ENCODE measurements at places on chromosomes 1 and 21.

DNA sequence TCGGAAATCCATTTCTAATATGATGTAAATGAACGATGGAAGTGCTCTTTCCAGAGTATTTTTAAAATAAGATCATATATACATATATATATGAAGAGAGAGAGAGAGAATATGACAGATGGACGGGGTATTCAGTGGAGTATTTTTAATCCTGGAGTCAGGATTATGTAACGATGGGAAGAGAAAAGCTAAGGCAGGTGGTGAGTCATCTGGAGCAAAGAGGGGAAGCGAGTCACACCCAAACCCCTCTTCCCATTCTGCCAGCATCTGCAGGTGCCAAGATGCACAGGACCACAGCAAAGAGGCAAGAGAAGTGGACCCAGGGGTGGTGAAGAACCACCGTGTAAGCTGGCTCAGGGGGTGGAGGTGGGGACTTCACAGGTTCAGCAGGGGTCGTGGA, 102.7 kb upstream of the GRIK3 start:
- DNase-seq: no peak

DNA sequence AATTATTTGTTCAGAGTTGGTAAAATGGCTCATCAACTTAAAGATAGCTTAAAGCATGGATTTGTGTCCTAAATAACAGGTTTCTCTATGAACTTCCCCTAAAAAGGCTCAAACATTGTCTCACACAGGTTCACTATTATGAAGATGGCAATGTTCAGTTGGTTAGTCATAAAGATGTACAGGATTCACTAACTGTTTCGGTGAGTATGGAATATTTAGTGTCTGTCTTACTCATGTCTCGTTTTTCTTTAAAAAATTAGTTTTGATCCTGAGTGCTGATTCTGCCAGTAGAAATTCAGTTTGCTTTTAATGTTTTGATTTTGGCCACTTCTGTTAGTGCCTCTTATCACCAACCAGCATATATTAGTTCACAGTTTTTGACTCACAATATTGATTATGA, 7.5 kb upstream of the MOV10 start:
- no peak for DNase-seq

DNA sequence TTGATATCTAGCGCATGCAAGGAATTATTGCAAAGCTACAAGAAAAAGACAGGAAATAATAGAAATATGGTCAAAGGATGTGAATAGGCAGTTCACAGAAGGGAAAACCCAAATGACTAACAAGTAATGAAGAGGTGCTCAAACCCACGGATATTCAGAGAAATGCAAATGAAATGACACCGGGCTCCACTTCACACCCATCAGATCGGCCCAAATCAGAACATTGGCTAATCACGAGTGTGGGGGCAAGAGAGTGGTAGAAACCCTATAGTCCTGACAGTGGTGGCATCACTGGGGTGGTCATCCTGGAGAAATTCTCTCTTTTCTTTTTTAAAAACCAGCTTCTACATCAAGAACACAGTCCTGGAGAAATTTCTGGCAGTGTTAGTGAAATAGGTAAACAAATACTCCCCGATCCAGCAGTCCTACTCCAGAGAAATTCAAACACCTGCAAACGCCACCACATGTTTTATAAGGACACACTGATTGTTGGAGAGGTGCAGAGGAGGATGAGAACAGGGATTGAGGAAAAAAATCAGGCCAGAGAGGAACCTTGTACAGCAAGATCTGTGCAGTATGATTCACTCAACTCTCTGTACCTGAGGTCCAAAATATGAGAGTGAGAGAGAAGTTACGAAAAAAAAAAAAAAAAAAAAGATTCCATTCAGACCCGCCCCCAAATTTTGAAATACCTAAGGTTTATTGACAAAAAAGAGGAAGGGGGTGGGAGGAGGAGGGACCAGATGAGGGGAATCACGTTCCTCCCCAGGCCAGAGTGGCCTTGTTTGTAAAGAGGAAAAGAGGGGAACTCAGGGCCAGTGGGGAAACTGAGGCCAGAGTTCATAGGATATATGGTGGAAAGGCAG, 9.2 kb upstream of the TNFRSF1B start:
- DNase-seq: no peak

- no peak for DNase-seq
Measured at GRCh38 chr1:233971753-233972152, 67.3 kb downstream of the SLC35F3 start.

- DNase-seq: no peak
Measured at GRCh38 chr1:173294843-173295242, 87.7 kb upstream of the TNFSF4 start.

- no peak for DNase-seq
Measured at GRCh38 chr1:20114021-20114648, 5.2 kb downstream of the PLA2G2D start.

DNA sequence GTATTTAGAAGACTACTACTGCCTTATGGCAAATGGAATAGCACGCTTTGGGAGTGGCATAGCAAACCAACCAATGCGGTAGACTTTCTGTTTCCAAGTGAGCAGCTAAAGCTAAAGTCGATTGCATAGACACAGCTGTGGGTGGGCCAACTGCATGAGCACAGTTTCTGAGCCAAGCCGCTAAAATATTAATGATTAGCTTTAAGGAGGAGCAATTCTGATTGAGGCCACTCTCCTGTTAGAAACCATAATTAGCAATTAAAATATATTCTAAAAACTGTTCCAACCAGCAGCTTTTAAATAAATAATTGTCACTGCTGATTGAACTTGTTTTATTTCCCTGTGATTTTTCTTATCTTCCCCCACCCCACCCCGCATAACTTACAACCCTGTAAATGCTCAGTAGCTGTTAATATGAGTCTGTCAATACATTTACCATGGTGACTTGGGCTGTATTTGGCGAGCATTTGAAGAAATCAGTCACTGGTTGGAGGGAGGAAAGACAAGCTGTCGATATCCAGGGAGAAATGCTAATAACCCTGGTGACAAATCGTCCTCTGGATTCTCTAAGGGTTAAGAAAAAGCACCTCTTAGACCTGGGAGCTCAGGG, 32.2 kb downstream of the RNF220 start:
- DNase-seq: no peak

GRCh38 chr1:115133440-115133839, 44.1 kb upstream of the TSPAN2 start:
- DNase-seq: no peak

- no peak for DNase-seq
Measured at GRCh38 chr21:46352913-46353312, 29.0 kb downstream of the PCNT start.

DNA sequence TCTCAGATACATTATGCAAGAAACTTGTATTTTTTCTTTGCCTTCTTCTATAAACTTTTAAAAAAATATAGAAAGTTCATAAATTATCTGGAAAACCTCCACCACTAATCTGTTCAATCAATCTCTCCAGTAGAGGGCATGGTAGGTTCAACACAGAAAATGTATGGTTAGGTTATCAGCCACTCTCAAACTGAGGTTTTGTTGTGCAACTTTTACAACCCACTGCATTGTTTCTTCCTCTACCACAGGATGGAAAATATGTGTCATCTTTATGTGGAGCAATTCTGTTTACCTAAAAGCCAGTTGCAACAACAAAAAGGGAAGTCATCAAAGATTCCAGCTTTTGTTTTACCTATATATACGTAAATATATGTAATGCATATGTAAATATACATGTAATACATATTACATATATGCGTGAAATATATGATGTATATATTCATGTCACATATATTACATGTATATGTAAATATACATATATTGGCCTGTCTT, 3.0 kb upstream of the RGS2 start:
- no peak for DNase-seq

DNA sequence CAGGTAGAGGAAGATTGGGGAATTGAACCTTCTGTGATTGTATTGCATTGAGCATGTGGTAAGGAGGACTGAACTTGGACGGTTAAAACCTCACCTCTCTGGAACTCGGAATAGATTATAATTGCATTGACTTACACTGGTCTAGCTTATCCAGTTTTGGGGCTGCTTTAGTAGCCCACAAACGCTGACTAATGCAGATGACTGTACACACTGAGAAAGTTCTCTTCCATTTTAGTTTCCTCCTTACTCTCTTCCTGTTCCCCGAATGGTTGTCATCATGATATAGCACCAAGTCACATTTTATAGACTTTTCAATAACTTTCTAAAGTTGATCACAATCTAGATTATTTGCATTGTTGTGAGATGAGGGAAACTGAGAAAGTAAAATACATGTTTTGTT, 78.2 kb downstream of the NFIA start:
- no peak for DNase-seq

- no peak for DNase-seq
Measured at GRCh38 chr21:42681296-42682206, 28.1 kb downstream of the PDE9A start.

- DNase-seq: no peak
Measured at GRCh38 chr1:167454304-167454893, 63.9 kb downstream of the CD247 start.

- DNase-seq: no peak
Measured at GRCh38 chr1:162230096-162230495, 146.6 kb downstream of the SPATA46 start.

DNA sequence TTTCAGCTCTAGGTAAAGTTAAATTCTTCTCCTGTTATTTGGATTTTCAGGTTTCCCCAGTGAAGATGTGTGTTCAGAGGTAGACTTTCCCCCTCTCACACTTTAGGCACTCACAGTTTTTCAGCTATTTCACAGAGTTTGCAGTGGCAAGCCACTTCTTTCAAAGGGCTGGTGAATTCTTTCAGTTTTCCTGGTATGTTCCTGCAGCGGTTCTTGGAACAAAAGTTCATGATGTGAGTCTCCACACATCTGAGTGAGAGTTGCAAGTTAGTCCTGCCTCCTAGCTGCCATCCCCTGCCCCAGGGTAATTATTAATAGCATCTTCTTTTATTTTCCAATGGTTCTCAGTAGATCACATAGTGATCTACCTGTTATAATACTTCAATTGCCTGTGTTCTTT, 27.3 kb upstream of the CD84 start:
- no peak for DNase-seq

DNA sequence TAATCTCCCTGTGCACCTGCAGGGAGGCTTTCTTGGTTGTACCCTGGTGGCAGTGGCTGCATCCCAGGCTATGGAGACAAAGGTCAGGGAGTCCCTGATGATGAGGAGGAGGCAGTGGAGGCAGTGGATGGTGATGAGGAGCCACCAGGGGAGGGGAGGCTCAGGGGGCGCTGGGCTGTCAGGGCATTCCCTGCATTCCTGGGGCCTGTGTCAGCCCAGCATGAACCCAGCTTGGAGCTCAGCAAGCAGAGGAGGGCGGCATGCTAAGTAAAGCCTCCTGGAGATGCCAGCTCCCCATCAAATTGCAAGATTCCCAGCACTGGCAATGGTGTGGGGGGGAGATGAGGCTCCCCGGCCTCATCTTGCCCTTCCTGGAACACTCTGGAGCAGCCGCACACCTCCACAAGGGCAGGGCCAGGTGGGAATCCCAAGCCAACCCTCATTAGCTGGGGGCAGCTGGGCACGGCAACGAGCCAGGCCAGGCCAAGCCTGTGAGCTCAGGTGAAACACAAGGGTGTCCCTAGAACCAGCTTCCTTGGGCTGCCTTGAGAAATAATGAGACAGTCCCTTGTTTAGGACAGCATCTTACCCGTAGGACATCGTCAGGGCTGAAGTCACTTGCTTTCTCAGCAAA, 469.5 kb downstream of the MATN1 start:
- DNase-seq: no peak

DNA sequence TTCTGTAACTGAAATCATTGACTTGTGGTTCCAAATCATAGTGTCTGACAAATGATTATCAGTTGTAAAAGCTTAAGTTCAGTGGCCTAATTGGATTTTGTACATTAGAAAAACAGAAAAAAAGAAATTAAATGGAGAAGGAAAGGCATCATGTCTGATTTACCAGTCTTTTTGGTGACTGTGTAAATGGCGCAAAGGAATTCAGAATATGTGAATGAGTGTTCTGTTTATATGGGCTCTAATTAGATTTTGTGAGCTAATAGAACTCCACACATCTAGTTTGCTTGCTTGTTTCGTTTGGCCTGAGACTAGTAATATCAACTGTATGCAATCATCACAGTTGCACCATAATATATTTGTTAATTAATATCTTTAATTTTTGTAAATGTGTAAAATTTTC, 151.7 kb downstream of the PLA2G4A start:
- DNase-seq: no peak

- DNase-seq: no peak
Measured at GRCh38 chr1:43414634-43415223, 25.0 kb downstream of the SZT2 start.

DNA sequence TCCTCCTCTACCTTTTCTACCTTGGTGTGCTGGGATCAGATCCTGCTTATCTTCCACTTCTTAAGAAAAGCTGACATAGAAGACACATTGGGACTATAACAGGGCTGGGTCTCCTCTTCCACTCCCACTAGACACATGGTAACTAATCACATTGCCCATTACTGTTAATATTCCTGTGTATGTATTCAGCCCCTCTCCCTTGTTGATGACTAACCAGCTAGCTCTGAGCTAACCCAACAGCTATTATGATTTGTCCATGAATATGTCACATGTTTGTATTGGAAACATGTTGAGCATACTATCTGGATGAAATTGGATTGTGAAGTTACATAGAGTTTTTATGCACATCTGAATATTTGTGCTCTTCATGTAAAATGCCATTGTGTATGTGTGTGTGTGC, 52.9 kb downstream of the MPZL1 start:
- DNase-seq: no peak

DNA sequence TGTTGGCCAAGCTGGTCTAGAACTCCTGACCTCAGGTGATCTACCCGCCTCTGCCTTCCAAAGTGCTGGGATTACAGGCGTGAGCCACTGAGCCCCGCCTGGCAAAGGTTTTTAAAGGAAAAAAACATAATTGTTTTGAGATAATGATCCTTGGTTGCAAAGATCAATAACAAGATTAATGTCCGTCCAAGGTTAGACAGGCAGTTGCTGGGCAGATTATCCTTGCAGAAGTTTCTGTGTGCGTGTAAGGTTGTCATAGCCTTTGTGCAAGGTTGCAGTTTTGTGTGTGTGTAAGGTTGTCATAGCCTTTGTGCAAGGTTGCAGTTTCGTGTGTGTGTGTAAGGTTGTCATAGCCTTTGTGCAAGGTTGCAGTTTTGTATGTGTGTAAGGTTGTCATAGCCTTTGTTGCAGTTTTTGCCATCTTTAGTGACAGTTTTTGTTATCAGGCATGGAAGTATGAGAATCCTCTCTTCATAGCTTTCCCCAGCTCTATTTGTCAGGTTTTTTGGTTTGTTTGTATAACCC, 3.6 kb downstream of the YBEY start:
- no peak for DNase-seq

- DNase-seq: no peak
Measured at GRCh38 chr1:29286194-29286767, 50.0 kb downstream of the PTPRU start.

- no peak for DNase-seq
Measured at GRCh38 chr1:6251681-6252373, 7.8 kb downstream of the HES3 start.

DNA sequence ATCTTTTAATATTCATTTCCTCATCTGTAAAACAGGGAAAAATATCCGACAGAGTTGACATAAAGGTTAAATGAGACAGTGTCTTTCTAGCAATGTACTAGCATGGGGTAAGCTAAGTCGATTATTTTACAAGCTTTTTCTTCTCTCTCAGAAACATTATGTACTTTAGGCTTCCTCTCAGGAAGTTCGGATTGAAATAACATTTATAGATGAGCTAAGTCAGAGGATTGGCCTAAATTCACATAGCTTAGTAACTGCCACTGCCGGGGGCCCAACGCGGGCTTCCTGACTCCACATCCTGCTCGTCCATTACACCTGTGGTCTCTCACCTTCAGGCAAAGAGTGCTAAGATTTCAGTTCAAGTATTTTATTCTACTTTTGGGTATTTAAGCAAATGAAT, 462.3 kb upstream of the NFIA start:
- DNase-seq: no peak

- no peak for DNase-seq
Measured at GRCh38 chr1:20974069-20974468, 187.0 kb upstream of the HP1BP3 start.

- no peak for DNase-seq
Measured at GRCh38 chr1:183869664-183870063, 64.7 kb downstream of the RGL1 start.
